CD4-positive, alpha-beta T cell treated with Interleukin-15 for 4 hours (primary cell): ENCODE measurements at places on chromosomes 13 and 19.

DNA sequence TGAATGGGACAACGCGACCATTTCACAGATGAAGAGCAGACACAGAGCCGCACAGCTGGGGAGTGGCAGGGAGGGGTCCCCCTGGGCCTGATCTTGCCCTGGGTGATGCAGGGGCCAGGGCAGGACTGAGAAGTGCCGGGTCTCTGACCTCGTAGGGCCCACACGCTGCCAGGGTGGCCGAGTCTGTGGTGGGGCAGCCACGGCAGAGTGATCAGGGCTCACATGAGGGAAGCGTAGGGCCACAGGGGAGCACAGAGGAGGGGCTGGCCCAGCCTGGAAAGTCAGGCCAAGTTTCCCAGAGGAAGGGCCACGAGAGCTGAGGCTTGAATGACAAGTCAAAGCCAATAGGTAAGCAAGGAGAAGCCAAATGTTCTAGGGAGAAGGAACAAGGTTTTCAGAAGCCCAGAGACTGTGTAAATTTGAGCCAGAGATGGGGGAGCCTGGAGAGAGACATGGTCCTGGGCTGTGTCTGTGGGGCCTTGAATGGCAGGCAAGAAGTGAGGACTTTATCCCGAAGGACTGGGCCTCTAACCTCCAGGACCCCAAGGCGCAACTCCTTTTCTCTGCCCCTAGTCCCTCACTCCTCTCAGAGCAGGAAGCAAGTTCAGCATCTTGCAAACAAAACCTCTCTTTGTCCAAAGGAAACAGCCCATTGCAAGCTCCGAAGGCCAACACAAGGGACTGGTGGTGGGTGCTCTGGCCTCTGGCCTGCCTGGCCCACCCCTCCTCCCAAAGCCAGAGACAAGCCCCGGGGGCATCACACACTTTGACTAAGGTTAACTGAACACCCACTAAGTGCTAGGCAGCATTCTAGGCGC is 31.7 kb upstream of the FXYD3 start:
- no peak for DNase-seq

GRCh38 chr13:24654741-24655140 is 25.5 kb upstream of the ATP12A start:
- no peak for DNase-seq

DNA sequence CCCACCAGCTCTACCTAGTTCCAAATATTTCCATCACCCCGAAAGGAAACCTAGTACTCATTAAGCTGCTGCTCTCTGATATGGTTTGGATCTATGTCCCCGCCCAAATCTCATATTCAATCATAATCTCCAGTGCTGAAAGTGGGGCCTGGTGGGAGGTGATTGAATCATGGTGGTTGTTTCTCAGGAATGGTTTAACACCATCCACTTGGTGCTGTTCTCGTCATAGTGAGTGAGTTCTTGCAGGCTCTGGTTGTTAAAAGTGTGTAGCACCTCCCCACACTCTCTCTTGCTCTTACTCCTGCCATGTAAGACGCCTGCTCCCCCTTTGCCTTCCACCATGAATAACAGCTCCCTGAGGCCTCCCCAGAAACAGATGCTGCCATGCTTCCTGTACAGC is 43.4 kb upstream of the MED4 start:
- DNase-seq, result no peak

DNA sequence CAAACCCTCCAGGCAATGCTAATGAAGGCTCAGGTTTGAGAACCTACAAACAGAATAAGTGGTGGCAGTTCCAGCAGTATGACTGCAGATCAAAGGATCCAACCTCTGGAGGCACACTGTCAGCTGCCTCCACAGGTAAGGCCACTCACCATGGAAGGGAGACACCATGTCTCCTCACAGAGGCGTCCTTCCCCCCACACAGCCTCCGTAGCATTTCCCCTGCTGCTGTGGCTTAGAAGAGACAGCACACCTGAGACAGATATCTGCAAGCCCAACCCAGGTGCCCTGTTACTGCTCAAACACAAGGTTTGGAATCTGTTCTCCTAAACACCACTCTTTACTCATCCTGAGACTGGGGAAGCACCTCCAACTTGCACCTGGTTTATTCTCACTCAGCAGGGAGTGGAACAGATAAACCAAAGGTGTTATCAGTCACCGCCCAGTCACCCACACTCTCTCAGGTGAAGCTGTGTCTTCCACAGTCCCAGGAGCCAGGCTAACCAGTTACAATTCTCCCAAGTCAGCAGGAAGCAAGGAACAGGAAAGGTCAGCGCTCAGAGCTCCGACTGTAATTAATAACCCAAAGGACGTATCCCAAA is 311.2 kb downstream of the FOXO1 start:
- no peak for DNase-seq

DNA sequence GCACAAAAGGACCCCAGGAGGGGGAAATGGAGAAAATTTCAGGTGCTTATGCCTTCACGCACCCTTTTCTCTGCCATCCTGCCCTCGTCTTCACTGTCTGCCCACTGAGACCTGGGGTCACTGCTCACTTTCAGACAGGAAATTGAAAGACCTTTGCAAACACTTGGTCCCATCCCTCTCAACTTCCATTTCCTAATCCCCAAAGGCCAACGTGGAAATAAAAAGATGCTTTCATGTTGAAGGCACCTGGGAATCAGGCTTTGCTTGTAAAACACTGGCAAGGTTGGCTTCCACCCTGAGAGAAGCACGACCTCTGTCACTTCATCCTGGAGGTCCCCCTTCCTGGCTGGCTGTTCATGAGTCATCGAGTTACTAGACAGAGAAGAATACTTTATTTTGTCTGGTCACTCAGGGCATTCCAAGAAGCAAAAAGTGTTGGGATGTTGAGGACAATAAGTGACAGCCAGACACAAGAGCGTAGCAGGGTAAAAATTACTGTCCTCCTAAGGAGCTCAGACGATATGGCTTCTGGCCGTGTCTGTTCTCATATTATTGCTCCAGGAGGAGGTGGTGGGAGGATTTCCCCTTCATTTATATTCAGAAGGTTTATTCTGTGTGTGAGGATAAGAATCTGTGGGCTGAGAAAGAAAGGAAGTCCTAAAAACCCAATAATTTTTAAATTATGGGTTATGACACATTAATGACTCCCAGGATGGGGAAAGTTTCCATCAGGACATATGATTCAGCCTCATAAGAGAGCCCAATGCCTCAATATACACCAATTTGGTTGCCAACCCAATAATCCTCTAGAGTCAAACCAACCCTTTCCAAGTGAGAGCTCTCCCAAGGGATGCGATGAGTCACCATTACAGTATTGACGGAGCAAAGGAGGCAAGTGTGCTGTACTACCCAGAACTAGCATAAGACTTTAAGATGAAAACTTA is 409.0 kb downstream of the COG6 start:
- no peak for DNase-seq

GRCh38 chr13:32047088-32047487 is 15.5 kb downstream of the FRY start:
- no peak for DNase-seq

DNA sequence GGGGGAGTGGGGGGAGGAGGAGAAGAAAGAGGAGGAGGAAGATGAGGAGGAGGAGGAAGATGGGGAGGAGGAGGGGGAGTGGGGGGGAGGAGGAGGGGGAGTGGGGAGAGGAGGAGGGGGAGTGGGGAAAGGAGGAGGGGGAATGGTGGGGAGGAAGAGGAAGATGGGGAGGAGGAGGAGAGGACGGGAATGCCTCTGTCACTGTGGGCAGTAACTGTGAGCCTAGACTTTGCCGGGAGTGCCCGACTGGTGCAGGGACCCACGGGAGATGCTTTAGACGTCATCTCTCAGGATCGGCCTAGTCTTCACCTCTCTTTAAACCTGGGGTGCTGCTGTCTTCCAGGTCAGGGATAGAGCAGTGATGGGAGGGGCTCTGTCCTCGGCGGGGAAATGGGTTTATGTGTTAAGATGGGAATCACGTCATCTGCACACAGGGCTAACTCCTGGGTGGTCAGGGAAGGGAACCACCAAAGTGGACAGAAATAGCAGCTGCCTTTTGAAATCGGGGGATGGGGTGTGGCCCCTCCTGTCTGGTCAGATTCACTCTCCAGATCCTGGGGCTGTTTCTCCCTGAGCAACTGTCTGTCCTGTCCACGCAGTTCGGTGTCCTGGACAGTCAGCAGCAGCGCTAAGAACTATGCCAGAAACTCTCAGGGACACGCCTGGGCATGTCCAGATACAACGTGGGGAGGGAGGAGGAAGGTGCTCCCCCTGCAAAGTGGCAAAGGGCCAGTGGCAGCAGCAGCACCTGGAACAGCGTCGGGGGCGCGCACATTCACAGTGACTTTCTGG is 26.9 kb downstream of the GAS6 start:
- DNase-seq, result no peak

DNA sequence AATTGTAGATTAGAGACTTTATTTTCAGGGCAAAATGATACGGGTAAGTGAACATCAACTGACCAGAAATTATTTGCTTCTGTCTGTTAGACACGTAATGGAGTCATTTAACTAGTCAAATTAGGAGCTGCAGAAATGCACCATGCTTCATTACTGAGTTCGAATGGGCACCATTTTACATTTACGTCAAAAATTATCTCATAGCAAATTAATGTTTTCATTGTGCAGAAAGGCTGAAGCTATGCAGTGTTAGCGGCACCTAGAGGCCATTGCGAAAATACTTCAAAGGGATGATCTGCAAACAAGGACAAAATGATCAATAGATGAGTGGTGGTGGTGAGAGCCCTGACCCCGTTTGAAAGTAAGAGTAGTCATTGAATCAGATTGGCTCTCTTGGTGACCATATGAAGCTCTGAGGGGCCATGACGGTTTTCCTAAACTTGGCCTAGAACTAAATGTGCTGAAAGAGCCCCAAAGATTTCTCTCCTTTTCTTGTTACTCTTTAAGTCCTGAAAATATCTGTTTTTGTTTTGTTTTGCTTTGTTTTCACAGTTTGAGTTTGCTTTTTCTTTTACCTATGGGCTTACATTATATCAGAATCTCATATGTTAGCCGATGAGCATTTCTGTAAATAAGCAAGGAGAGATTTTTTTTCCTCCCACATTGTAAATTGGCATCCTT is 277.9 kb downstream of the ZNF536 start:
- DNase-seq, result peak; percentile 3

DNA sequence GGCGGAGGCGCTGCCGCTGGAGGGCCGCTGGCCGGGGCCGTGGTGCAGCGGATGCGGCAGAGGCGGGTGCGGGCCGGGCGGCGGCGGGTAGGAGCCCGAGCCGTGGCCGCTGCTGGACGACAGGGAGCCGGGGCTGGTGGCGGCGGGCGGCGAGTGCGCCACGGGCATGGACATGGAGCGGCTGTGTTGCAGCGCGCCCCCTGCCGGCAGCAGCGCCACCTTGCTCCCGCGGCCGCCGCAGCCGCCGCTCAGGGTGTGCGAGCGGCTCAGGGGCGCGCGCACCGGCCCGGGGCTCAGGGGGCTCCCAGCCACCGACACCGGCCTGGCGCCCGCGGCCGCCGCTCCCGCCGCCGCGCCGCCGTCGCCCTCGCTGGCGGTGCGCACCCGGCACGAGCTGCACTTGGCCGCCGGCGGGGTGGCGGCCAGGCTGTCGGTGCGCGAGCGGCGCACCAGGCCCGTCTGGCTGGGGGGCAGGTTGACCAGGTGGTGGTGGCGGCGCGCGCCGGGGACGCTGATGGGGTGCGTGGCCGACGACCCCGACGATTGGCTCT is 1.7 kb downstream of the IRS2 start:
- peak; percentile 67 for DNase-seq

DNA sequence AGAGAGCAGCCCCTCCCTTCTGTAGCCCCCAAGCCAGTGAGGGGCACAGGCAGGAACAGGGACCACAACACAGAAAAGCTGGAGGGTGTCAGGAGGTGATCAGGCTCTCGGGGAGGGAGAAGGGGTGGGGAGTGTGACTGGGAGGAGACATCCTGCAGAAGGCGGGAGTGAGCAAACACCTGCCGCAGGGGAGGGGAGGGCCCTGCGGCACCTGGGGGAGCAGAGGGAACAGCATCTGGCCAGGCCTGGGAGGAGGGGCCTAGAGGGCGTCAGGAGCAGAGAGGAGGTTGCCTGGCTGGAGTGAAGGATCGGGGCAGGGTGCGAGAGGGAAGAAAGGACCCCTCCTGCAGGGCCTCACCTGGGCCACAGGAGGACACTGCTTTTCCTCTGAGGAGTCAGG is 4.2 kb downstream of the KLK3 start:
- no peak for DNase-seq

DNA sequence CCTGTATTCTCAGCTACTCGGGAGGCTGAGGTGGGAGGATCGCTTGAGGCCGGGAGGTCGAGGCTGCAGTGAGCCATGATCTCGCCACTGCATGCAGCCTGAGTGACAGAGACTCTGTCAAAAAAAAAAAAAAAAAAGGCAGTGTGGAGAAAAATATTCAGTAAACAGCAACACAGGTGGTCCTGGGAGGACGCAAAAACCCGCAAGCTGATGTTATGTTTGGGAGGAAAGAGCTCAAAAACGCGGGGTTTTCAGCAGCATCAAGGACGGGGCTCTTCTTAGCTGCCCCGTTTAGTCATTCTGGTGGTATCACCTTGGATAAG is 599 bp upstream of the ZNF784 start:
- DNase-seq, result no peak

DNA sequence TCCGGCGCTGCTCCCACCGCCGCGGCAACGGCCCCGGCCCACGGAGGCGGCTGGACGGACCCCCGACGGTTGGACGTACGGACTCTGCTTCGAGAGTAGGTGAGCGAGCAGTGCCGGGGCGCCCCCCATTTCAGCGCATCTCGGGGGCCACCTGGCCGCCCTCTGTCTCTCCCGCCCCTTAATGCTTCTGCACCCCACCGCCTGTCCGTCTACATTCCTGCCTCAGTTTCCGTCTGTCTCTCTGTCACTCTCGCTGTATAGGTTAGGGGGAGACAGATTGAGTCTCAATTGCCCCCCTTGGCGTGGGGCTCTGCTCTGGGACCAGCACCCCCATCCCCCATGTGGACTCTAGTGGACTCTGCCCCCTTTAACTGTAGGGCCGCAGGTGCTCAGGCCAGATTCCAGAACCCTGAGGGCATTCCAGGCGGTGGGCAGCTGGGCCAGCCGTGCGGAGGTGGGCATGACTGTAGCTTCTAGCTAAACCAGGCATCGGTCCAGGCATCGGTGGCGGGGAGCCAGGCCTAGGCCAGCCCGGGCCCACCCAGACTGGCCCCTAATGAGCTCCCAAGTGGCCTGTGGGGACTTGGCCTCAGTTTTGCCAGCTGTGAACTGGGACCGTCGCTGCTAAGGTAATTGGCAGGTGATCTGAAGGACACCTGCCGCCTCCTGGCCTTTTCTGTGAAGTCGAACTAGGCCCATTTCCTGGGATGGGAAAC is 373 bp downstream of the TNFAIP8L1 start:
- DNase-seq, result no peak

GRCh38 chr19:39507715-39508364 is 7.1 kb upstream of the SELENOV start:
- DNase-seq, result no peak
